Upper lobe of right lung (tissue), 1 donor: ENCODE measurements at places on chromosomes 6 and 20.

DNA sequence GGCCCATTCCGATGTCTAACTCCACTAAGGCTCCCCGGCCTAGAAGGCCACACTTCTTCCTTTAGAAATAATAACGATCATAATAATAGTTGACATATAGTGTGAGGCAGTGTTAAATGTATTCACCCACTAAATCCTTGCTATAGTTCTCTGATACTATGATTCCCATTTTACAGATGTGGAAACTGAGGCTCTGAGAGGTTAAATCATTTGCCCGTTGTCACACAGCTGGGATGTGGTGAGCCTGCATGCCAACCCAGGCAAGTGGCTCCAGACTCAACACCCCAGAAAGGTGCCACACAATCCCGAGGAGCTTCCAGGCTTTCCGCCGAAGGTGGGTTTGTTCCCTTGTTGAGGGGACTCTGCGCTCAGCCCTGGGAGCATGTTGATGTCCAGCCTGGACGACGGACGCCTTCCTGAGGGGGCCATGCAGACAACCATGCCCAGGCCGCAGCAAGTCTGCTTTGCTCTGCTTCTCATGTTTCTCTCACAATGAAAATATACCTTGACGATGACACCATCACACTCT lies 104.6 kb upstream of the CDYL start:
- no peak for DNase-seq

GRCh38 chr6:129663531-129663930 lies 46.4 kb downstream of the ARHGAP18 start:
- DNase-seq, result no peak

- DNase-seq, result no peak
Observed at GRCh38 chr6:138609801-138610430, 110.6 kb upstream of the NHSL1 start.

GRCh38 chr20:53061192-53062108 lies 89.3 kb downstream of the TSHZ2 start:
- no peak for DNase-seq
